ENCODE measurements at places on chromosomes 16 and 17.
A peak's percentile ranks its signal among the peaks of the same experiment; 100 is the strongest.

GRCh38 chr16:4510747-4511426 is 27.7 kb downstream of the CDIP1 start:
- no peak for DNase-seq

DNA sequence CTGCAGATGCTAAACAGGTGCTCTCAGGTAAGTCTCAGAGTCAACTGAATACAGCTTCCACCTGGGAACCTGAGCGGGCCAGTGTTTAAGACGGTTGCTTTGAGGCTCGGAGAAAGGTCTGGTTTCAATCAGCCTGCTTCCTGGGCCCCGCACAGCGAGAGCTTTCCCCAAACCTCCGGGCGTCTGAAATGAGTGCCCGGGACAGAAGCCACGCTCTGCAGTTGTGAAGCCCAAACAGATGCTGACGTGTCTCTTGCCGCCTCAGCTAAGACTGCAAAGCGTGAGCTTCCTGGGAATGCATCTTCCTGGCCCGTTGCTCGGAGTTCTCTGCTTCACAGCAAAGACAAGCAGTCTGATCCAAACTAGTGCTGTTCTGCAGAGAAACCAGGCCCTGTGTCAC is 36.7 kb downstream of the PLXDC1 start:
- no peak for DNase-seq

GRCh38 chr17:37847811-37848331 is 76.3 kb upstream of the TBC1D3K start:
- no peak for DNase-seq

GRCh38 chr17:35423761-35424160 is 8.5 kb downstream of the SLFN12 start:
- no peak for DNase-seq

- no peak for DNase-seq
These were observed 276.1 kb downstream of the SNX29 start for GRCh38 chr16:12252616-12253015.

- no peak for DNase-seq
These were observed 20.6 kb upstream of the PRKAR1A start for GRCh38 chr17:68491381-68492231.

DNA sequence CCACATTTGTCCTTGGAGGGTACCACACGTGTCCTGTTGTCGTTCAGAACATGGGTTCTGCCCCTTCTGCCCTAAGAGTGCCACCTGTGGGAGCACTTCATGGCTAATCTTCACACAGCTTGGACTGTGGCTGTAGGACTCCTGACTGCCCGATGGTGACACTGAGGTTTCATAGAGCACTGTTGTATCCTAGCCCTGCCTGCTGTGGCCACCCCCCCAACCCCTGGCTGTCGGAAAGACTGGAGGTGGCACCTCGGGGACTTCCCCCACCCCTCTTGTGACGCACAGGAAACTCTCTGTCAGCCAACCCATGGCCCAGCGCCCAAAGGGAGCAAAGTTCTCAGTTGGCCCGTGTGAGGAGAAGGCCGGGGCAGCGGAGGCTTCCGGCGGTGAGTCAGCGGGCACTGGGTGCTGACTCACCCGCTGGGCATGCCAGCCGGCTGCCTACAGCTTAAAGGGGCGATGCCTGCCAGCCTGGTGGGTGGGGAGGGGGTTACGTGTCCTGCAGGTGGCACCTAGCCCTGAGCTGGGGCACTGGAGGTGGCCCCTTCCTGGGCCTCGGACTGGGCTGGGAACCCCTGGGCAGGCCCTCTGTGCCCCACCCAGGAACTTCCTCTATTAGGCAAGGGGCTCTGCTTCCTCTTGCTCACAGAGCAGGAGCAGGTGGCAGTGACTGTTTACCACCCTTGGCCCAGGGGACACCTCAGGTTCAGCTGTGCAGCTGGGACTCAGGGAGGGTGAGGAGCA is 3.4 kb downstream of the MAP2K3 start:
- DNase-seq = peak; percentile 92

- no peak for DNase-seq
These were observed 253.3 kb downstream of the SOX9 start for GRCh38 chr17:72373910-72374741.

DNA sequence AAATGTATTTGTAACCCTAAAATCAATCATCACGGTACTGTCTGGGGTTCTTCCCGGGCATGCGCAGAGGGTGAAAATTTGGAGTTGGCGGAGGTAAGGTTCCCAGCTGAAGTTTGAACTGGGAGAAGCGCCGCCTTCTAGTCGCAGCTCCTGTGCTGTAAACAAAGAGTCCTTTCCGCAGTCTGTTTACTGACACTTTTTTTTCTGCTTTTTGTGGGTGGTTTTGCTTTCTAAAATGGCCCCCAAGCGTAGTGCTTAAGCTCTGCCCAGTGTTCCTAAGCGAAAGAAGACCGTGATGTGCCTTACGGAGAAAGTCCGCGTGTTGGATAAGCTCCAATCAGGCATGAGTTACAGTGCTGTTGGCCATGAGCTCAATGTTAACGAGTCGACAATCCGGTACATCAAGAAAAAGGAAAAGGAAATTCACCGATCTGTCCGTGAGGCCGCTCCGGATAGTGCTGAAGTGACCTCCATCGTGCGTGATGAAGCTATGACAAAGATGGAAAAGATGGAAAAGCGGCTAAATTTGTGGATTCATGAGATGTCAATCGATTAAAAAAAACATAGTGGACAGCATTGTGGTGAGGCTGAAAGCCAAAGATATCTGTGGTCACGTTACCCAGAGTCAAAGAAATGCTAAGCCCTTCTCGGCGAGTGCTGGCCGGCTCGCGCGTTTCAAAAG is 570 bp upstream of the CFDP1 start:
- DNase-seq = peak; percentile 57

GRCh38 chr16:31073142-31073969 is 684 bp downstream of the ZNF668 start:
- peak; percentile 71 for DNase-seq

GRCh38 chr17:2215616-2216364 is 87.8 kb downstream of the SMG6 start:
- DNase-seq = peak; percentile 47

DNA sequence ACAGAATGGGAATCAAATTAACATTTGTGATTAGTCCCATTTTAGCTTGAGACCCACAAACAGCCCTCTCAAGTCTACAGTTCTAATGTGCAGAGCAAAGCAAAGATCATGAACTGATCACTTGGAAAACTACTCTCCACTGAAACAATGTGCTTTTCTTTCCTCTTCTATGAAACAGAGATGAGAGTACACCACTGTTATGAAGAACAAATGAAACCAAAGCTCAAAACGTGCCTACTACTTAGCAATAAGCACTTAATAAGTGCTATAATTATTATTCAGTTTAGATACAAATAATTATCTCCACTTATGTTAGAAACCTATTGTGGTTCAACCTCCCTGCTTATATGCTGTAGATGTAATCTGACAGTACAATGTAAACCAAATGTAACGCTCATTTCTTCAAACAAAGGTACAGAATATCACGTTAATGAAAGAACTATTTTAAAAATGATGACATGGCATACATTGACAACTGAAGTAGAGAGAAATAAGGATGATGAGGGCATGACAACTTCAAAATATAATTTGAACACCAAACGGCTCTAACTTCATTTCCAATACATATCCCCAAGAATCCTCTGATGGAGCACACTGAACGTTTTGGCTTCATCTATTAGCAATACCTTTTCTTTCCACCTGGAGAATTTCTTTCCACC is 2.0 kb downstream of the VPS35 start:
- no peak for DNase-seq

- no peak for DNase-seq
These were observed at the start of gene IL17C for GRCh38 chr16:88638323-88639230. Gene IL17C, plus strand, starts transcription at chr16:88638572. Its CDS starts 70 bp downstream, at chr16:88638642.

GRCh38 chr17:47993031-47993564 is 22.2 kb downstream of the CDK5RAP3 start:
- DNase-seq = no peak

- DNase-seq = no peak
These were observed 1.3 kb downstream of the SHISA9 start for GRCh38 chr16:12902511-12903372.
